ENCODE measurements at places on chromosomes 2 and 18.

- DNase-seq = no peak
These were observed 14.5 kb upstream of the ATG16L1 start for GRCh38 chr2:233236820-233237589.

- DNase-seq = no peak
These were observed 21.6 kb upstream of the GPR17 start for GRCh38 chr2:127624320-127624755.

- peak; percentile 40 for DNase-seq
These were observed 11.0 kb downstream of the ANKRD12 start for GRCh38 chr18:9147440-9148202.

- DNase-seq = no peak
These were observed 6.3 kb upstream of the DRC1 start for GRCh38 chr2:26395394-26395793.

- peak; percentile 21 for DNase-seq
These were observed 161.8 kb downstream of the SOCS6 start for GRCh38 chr18:70450426-70451253.

- no peak for DNase-seq
These were observed 73.2 kb downstream of the ZNF532 start for GRCh38 chr18:58937887-58938267.

GRCh38 chr18:9135912-9136314 lies 668 bp upstream of the ANKRD12 start:
- DNase-seq = no peak

- no peak for DNase-seq
These were observed 53.3 kb upstream of the TFCP2L1 start for GRCh38 chr2:121338281-121338680.

DNA sequence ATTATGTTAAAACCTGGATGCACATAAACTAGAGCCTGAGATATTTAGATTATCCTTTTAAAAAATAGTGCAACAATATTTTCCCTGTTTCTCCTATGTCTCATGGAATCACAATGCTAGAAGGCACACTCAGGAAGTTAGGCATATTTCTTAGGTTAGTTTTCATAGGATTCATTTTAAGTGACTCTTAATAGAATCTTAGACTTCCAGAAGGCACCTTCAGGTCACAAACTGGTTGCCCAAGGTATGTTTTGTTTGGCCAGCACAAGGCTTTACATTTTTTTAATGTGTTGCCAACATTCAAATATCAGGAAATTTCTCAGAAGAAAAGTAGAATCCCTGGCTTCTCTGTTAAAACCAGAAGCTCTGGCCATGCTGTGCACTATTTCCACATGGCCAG lies 129.3 kb downstream of the LNPK start:
- DNase-seq = no peak

GRCh38 chr2:225002039-225002655 lies 40.1 kb downstream of the DOCK10 start:
- DNase-seq = peak; percentile 68

DNA sequence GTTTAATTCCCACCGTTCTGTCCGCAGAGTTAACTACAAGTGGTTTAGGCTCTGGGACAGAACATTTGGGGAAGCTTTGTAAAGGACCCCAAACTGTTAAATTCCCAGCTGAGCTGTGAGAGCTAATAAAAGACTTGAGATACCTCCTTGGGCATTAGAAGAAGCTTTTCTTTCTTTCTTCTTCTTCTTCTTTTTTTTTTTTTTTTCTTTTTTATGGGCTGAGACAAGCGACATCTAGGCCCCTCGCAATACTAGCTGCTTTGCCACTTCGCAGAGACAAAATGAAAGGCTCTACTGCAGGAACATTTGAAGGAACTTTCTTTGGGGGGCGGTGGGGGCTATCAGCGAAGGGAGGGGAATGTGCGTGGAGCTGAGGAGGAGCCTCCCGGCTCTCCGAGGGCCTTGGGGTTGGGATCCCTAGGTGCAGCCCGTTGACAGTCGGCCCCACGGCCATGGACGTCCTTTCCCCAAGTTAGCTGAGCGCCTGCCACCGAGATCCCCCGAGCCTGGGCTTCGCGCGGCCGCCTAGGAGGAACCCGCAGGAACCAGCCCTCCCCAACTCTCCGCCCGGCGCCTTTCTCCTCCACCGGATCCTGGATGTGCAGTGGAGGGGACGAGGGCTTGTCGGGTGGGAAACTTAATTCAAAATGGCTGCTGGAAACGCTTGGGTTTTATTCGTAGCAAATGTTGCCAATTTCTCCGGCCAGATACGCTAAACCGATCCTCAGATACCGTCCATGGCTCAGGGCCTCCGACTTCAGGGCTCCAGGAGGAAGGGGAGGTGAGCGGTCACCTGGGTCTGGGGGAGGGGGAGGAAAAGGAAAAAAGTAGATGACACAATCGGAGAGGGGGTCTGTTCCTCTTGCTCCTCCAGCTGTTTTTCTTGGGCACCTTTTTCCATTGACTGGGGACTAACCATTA lies 4.2 kb downstream of the MEIS1 start:
- DNase-seq = no peak

DNA sequence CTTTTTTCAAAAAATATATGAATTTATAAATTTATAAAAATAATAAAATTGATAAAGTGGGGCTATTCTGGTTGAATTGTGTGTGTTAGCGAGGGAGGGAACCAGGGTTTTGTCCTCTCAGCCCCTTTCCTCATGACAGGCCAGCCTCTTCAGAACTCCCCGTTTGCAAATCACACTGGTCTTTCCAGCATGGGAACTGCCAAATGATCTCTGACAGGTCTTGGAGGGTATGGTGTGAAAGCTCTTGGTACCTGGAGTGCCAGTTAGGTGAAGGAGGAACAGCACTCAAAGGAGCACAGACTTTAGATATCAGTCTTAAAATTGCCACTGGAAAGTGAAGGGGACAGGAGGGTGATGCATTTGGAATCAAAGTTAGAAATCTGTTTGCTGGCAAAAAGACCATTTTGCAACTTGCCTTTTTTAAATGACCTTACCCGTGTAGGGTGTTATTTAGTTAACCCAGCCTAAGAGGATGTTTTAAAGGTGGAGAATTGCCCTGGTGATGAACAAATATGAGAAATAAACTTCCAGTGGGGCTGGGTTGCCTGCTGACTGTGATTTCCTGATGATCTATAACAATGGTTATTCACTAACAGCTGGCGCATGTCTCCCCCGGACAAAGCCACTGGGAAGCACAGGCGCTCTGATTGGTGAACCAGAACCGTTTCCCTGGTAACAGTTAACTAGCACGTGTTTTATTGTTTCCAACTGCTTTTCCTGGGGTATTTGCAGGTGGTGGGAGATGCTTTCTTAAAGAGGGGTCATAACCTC lies 85.3 kb upstream of the EFEMP1 start:
- DNase-seq = peak; percentile 14

- DNase-seq = no peak
These were observed 186.8 kb upstream of the CTAGE1 start for GRCh38 chr18:22604390-22604985.

DNA sequence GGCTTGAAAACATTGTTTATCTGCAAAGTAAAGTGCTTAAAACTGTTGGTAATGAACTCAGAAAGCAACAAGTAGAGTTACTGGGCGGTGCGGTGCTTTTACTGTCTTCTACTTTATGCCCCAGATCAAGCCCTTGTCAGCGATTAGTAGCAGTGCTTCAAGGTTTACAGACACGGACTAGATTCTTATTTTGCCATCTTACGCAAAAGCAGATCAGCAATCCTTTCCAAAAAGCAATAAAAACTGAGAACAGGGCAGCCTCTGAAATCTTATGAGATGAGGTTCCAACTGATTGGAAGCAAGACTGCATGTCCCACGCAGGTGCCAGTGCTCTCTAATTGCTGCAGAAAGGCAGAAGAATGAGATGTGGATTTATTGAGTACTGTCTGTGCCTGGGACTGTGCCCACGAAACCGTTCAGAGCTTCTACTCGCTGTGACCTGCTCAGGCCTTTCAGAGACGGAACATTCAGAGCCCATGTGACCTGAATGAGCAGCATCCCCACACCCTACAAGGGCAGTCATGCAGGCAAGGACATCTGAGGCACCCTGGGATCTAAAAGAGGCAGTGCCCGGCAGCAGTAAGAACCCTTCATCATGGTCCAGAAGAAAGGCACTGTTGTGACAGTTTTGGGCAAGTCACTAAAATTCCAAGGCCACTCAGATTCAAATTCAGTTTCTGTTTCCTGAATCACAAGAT lies 15.7 kb downstream of the COL4A3 start:
- no peak for DNase-seq

- no peak for DNase-seq
These were observed 50.6 kb downstream of the UNC50 start for GRCh38 chr2:98658816-98659490.

GRCh38 chr2:224722250-224722649 lies 6.1 kb upstream of the CCDC195 start:
- DNase-seq = no peak

DNA sequence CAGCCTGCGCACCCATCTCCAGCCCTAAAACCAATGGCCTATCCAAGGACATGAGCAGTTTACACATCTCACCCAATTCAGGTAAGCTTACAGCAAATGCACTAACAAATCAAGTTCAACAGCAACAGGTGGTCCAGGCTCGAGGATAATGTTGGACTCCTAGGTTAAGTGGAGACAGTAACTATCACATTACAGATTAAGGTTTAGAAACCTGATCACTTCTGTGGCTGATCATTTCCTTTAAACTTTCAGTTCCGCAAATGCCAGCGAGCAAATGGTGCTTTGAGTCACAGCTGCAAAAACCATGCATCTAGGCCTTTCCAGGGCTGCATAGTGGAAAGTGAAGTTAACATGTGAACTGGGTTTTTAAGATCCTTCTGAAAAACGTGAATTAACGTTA lies 259.4 kb downstream of the GBX2 start:
- no peak for DNase-seq

GRCh38 chr2:29576231-29576630 lies 345.2 kb downstream of the ALK start:
- no peak for DNase-seq

GRCh38 chr2:44330801-44331200 lies 30.5 kb downstream of the PREPL start:
- no peak for DNase-seq

- no peak for DNase-seq
These were observed 138.1 kb upstream of the CHAC2 start for GRCh38 chr2:53629501-53629900.

DNA sequence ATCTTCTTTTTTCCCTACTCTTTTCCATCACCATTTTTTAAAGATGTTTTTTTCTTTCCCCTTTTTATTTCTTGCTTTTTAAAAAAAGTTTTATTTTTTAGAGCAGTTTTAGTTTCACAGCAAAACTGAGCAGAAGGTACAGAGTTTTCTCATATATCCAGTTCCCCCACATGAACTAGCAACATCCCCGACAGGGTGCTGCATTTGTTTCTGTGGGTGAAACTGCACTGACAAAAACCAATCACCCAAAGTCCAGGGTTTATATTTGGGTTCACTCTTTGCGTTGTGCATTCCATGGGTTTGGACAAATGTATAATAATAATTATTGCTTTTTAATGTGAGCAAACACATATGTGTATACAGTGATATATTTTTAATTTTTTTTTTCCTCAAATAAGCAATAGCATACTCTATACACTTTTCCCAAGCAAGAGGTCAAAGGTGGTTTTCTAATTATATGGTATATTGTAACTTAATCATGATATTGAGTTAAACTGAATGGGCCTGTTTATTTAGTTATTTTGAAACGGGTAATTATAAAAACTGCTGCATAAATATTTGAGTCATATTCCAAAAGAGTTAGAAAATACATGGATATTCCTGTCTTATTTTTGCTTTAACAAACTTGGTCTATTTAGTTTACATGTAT lies 50.3 kb downstream of the NCK2 start:
- DNase-seq = no peak

GRCh38 chr2:155665704-155666103 lies 666.8 kb downstream of the NR4A2 start:
- no peak for DNase-seq

DNA sequence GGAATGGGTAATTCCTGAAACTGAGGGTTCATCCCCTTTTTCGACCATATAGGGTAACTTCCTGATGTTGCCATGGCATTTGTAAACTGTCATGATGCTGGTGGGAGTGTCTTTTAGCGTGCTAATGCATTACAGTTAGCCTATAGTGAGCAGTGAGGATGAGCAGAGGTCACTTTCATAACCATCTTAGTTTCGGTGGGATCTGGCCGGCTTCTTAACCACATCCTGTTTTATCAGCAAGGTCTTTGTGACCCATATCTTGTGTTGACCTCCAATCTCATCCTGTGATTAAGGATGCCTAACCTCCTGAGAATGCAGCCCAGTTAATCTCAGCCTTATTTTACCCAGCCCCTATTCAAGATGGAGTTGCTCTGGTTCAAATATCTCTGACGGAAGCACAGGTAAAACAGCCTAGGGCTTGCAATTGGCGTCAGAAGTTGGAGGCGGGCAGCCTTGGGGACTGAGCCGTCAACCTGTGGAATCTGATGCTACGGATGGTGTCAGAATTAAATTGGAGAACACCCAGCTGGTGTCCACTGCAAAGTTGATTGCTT lies 19.5 kb downstream of the RALBP1 start:
- peak; percentile 2 for DNase-seq

GRCh38 chr2:107305966-107306365 lies 420.0 kb upstream of the ST6GAL2 start:
- peak; percentile 36 for DNase-seq

DNA sequence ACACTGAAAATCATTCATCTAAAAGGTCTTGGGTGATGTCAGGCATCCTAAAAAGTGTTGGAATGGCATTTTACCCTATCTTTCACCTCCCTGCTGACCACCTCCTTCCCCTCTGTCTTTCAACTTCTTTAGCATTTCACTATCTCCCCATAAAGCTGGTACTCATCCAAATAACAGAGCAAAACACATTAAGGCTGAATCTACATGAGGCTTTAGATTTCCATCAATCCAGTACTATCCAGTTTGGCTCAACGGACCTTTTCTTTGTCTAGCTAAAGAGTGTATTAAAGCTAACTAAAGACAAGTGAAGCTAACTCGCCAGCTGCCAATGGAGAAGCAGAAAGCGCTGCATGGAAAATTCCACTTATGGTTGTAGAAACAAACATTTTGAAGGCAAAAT lies 122.5 kb upstream of the NCKAP5 start:
- no peak for DNase-seq

DNA sequence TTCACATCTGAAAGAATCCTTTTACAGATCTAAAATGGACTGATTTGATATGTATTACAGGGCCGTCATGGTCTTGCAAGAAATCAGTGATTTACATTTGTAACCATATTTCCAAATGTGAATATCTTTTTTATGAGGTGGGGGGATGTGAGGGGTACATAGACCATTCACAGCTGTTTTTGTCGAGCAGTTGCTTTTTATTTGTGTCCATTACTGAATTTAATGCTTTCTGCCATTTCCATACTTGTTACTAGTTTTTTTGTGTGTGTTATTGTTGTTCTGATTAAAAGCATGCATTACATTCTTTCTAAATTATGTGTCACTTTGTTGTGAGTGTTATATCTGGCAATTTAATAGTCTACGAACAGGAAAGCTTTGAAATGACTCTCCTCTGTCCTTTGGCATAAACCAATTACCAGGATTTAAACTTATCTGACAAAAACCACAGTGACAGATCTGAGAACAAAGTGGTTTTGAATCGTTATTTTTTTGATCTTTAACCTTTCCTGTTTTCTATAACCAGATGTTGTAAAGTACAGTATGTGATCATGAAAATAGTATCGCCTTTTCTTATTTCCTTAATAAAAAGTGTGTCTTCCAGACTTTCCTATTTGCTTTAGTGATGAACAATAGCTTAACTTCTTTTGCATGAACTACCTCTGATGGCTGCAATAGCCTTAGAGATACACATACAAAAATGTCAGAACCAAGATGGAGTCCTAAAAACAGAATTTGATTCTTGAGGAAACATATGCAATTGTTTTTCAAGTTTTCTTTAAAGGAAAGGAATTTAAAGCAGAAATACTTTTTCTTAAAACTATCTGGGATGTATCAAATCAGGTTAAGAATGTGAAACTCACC lies 354.2 kb upstream of the ACVR2A start:
- no peak for DNase-seq

All from COLO829 (cell line).